Small intestine (tissue), 16 donors: ENCODE measurements at places on chromosomes 1 and 21. TPM values are rescaled to one million over a fixed set of nuclear protein-coding genes. Genes with fewer than 3 reads are reported as not detected.

SLC30A2 gene
- polyA plus RNA-seq = 0.45 TPM

PRELP gene
- 0.22 TPM for polyA plus RNA-seq

- DNase-seq = no peak
- no peak overlapping the region for H3K4me3 ChIP-seq
- no peaks in the 10 kb centered on the region for H3K27me3 ChIP-seq
- H3K4me1 ChIP-seq = no peaks in the 10 kb centered on the region
- H3K27ac ChIP-seq = no peak overlapping the region
Observed at GRCh38 chr21:21196087-21196486, 197.9 kb downstream of the NCAM2 start.

GRCh38 chr1:66331658-66332547 lies 202.1 kb upstream of the SGIP1 start:
- H3K4me3 ChIP-seq = peak overlapping the region; percentile 62
- peak; percentile 25 for DNase-seq
- H3K27me3 ChIP-seq = no peaks in the 10 kb centered on the region
- peaks cover 4% of the 10 kb centered on the region for H3K4me1 ChIP-seq

GRCh38 chr1:2408859-2409276 lies 3.5 kb downstream of the PEX10 start:
- H3K27ac ChIP-seq = no peak overlapping the region
- H3K27me3 ChIP-seq = no peaks in the 10 kb centered on the region
